ENCODE measurements at places on chromosomes 5 and 9.

GRCh38 chr5:139974661-139975060 lies 68.4 kb downstream of the NRG2 start:
- DNase-seq, result no peak

DNA sequence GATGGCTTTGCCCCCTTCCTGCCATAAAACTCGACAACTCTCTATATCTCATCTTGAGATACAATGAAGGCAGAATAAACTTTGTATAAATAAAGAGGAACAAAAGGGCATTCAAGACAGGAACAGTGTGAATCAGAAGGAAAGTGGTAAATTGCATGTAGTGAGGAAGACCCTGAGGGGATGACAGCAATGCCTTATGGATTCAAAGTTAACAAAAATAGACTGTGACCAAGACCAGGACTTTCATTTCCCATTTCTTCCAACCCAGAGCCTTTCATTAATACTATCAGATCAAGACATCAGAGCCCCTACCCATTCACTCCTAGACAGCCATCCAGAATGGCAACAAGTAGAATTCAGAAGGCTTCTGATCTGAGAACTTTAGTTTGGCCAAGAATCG lies 46.4 kb upstream of the ZNF462 start:
- DNase-seq, result no peak

GRCh38 chr9:739362-739761 lies 102.1 kb upstream of the DMRT1 start:
- DNase-seq, result no peak

DNA sequence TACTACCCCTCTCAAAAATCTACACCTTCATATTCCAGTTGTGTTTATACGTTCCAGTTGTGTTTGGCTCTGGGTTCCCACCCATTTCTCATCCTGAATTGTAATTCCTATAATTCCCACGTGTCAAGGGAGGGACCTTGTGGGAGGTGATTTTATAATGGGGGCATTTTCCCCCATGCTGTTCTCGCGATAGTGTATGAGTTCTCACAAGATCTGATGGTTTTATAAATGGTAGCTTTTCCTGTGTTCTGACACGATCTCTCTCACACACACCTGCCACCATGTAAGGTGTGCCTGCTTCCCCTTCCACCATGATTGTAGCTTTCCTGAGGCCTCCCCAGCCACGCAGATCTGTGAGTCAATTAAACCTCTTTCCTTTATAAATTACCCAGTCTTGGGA lies 108.5 kb upstream of the ADAMTS16 start:
- DNase-seq, result no peak

DNA sequence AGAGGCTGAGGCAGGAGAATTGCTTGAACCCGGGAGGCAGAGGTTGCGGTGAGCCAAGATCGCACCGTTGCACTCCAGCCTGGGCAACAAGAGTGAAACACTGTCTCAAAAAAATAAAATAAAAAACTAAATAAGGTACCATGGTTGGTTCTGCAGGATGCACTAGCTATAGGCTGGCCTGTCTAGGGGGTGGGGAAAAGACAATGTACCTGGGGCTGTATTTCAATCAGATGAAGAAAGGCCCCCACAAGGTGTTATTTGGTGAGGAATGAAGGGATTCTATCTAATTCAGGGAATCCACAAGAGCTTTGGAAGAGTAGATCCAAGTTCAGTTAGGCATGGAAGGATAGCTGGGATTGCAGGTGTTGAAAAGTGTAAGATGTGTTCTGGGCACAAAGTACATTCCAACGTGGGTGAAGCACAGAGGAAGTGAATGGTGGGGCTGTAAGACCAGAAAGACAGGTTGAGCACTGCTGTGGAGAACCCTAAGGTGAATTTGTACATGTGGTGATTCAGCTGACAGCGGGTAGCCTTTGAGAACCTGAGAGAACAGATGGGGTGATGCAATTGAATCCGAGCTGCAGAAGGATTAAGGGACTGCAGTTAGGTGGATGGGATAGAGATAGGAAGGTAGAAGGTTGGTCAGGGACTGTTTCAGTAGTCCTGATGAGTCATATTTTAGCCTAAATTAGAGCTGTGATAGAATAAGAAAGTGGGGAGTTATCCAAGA lies 71.8 kb downstream of the CAST start:
- DNase-seq, result no peak

DNA sequence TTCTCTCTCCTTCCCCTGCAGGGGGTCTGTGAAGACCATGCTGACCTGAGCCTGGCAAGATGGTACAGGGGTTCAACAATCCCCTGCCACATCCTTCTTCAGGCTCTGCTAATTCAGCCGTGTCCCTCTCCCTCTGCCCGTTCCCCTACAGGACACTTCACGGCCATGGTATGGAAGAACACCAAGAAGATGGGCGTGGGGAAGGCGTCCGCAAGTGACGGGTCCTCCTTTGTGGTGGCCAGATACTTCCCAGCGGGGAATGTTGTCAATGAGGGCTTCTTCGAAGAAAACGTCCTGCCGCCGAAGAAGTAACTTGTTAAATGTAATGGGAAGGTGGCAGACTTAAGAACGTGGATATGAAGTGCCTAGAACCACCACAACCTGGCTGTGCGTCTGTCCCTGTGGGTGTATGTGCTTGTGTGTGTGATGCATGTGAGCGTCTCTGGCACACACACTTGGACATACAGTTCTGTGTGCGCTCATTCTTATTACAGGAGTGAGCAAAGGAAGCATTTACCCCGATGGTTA lies 6.9 kb upstream of the CCIN start:
- no peak for DNase-seq

- no peak for DNase-seq
These were observed 78.9 kb downstream of the APBA1 start for GRCh38 chr9:69593301-69593700.

DNA sequence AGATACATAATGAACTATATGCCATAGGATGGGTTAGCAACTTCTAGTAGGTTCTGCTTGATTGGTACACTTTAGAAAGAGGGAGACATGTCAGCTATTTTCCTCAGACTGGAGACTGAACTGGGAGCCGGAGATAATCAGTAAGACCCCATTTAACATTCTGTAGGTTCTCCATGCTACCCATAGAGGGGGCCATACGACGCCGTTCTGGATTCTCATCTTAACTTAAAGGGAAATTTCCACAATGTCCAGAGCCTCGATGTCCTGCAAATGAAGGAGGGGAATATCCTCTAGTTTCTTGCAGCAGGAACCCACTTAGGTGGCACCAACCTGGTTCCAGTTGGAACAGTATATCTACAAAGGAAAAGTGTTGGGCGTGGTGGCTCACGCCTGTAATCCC lies 22.3 kb upstream of the NPM1 start:
- DNase-seq, result no peak

DNA sequence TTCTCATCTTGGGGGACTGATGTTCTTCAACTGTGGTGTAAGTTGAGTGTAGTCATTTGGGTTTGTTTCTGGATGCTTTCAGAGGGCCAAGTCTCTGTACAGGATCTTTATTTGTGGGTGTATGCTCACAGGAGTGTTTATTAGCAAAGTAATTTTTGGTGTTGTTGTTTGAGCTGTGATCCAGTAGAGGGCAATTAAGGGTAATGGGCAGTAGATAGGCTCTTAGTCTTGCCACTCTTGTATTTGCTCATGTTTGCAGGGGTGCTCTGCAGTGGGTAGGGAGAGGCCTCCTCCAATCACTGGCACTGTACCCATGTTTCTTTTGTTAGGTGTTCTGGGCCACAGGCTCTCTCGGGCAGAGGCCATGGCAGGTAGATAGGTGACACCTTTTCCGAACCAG lies 45.9 kb upstream of the ITGA2 start:
- DNase-seq, result no peak

DNA sequence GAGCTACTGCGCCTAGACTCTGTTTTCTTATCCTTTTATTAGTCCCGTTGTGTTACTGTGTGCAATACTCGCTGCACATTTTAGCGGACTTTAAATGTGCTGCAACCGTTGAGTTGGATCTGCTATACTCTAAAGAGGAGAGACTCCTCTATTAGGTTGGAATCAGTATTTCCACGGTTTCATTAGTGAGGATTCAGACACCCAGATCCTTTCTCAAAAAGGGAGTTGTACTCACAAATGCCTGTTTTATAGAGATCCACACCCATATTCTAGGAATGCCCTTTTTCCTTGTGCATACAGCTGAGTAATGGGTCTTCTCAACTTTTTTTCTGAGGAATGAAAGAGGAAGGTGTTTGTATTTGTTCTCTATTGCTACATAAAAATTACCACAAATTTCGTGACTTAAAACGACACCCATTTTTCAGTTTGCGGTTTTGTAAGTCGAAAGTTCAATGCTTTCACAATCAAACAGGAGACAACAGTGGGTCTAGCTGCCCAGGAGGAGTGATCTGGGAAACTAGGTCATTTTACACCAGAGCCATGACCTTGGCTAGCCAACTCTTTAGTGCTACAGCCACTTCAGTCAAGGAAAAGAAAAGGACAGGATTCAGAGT lies 52.8 kb upstream of the SLC44A1 start:
- no peak for DNase-seq

DNA sequence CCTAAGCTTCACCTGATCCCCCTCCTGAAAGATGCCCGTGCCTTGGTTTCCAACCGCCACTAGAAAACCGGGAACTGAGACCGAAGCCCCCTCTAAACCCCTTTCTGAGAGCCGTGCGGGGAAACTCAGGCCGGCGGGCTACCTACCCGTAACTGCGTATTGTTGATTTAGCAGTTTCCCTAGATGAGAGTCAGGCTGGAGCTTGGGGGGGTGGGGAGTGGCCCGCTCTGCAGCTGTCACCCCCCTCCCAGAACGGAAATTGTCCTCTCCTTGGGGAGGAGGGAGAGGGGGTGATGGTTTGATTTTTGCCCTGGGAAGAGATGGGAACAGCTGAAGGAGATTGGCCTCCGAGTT lies 2.5 kb downstream of the CXXC5 start:
- peak; percentile 52 for DNase-seq

DNA sequence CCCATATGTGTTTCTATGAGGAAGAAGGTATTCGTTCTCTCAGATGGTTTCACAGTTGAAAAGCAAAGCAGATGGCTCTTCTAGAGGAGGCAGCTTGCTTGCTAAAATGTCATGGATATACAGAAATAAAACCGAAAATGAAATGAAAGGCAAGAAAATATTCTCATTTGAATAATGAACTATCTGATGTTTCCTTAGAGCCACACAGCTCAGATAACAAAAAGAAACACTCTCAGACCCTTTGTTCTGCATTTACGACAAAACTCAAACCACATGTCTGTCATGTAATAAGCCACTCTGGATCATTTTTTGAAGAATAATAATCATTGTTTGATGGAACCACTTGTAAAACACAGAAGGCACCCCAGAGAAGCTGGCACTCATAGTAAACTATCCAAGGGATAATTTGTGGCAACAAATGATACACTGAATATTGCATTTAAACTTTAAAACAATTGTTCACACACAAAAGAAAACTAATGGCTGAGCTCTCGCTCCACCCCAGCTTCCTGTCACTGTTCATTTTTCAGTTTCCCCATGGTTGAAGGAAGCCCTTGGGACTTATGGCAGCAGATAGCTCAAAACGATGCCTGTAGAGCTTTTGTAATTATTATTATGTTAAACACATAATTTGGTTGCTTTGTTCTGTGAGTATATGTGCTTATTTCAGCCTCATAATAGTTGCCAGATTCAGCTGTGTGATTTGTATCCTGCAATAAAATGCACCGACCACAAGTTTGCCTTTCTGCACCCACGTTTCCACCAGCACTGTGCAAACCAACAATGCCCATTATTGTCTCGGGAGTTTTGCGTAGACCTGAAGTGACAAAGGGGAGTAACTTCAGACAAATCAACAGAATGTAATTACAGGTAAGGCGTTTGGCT lies 256.0 kb downstream of the TMEM167A start:
- DNase-seq, result no peak

- DNase-seq, result peak; percentile 62
These were observed 423 bp downstream of the IPPK start for GRCh38 chr9:92669527-92669889.

GRCh38 chr9:93594041-93594756 lies 17.8 kb downstream of the PHF2 start:
- no peak for DNase-seq

GRCh38 chr5:172952034-172952511 lies 7.2 kb upstream of the RPL26L1 start:
- no peak for DNase-seq

DNA sequence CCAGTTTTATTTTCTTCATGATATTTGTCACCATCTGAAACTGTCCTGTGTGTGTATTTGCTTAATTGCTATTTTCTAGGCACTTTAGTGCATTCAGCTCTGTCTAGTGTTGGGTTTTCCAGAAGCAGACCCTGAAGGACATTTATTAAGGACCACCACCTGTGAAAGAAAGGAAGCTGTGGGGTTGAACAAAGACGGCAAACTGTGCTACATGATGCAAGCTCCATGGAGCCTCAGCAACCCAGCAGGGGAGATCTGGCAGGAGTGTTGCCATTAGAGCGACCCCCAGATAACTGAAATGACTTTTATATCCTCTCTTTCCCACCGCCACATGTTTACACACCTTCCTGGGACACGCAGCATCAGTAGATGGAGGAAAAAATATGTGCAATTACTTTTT lies 125.5 kb downstream of the GABRB2 start:
- DNase-seq, result no peak

Data from left ventricle myocardium superior (tissue), 1 donor.